ENCODE measurements at places on chromosomes 4 and X.

- peak; percentile 20 for DNase-seq
Measured at GRCh38 chr4:184384056-184384809, 90.1 kb downstream of the IRF2 start.

GRCh38 chr4:3145234-3145924, 70.9 kb downstream of the HTT start:
- peak; percentile 42 for DNase-seq

- no peak for DNase-seq
Measured at GRCh38 chr4:169128902-169129301, 118.8 kb upstream of the CBR4 start.

- DNase-seq = peak; percentile 36
Measured at GRCh38 chr4:89915937-89916336, 21.3 kb downstream of the MMRN1 start.

- DNase-seq = peak; percentile 63
Measured at GRCh38 chrX:103330681-103331288, 746 bp downstream of the TCEAL7 start.

GRCh38 chrX:103423955-103424638, 47.8 kb downstream of the BEX3 start:
- no peak for DNase-seq

DNA sequence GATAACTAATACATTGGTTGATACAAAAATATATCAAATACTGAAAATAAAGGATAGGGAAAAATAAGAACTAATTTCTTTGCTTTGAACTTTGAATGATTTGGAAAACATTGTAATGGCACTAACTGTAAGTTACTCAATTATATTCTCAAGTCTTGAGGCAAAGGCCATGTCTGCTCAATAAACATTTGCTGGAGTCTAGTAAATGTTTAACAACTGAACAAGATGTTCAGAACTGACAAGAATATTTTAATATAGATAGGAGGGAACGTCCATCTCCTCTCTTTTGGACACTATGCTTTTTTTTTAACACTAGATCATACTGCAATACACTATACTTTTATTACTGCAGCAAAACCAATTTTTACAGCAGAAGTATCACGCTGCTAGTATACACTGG, 76.2 kb downstream of the PRSS12 start:
- no peak for DNase-seq

GRCh38 chr4:151782296-151782695, 21.5 kb upstream of the GATB start:
- DNase-seq = no peak

- peak; percentile 36 for DNase-seq
Measured at GRCh38 chr4:62226082-62226481, 1026.0 kb downstream of the ADGRL3 start.

- no peak for DNase-seq
Measured at GRCh38 chr4:102298716-102299115, 46.6 kb downstream of the SLC39A8 start.

GRCh38 chr4:110622841-110623717, at the start of gene PITX2:
PITX2 (minus strand) TSS chr4:110623077; CDS start chr4:110622460, 617 bp downstream.
- no peak for DNase-seq

DNA sequence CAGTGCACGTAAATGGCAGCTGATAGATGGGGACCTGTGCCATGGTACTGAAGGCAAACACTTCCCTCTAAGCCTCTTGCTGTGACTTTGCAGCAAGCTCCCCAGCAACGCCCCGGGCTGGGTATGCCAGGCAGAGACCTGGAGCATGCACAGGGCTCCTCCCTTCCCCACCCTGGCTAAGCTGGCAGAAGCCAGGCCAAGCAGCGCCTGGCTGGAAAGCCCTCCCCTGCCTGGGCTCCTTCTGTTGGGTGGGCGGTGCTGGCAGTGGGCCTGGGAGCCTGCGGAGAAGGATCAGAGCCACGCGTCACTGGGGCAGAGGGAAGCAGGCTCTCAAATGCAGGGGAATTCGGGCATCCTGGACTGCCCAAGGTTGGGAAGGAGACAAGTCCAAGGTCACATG, 3.6 kb downstream of the ATP2B3 start:
- peak; percentile 90 for DNase-seq

GRCh38 chr4:114383721-114384120, 214.9 kb upstream of the UGT8 start:
- DNase-seq = peak; percentile 21

GRCh38 chr4:179441596-179441995, 1999.4 kb upstream of the AGA start:
- no peak for DNase-seq

- no peak for DNase-seq
Measured at GRCh38 chr4:40557736-40558135, 71.9 kb downstream of the RBM47 start.

DNA sequence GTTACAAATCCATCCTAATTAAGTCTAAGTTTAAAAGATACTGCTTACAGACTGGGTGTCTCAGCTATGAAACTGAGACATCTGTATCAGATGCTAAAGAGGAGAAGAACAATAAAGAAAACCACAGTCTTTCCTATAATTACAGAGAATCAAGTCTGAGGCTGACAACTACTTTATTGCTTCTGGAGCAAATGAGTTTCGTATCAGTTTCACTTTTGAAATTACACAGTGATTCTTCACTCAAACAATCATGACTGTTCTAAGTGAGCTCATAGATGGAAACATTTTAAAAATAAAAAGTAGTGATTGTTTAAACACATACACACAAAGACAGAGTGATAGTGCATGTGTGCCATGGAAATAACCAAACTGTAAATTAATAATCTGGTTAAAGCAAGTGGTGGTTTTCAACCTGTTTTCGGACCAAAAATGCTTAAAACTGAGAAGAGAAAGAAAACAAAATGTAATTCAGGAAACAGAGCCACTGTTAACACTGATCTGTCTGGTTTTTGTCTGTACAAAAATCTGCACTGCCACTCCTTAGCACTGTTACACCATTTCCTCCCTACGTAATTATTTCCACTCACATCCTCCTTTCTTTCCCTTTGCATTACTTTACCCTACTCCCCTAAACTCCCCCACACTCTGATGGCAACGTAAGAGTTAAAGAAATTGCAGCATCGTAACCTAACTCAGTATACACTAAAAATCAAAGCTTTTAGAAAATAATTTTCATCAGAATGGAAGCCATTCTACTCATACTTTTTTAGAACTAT, 12.5 kb downstream of the RFC1 start:
- no peak for DNase-seq

DNA sequence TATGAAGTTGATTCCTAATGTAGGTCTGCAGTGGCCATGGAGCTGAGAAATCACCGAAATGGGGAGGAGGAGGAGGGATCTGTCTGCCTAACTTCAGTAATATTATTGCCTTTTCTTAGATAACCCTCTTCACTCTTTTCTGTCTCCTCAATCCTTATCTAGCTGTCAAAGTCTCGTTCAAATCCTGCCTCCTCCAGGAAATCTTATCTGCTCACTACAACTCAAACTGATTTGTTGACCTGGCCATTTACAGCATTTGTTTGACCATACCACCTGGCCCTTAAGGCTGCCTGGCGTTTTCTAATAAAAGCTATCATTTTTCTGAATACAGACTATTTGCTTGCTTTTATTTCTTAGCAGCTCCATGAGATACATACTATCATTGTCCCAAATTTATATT, 33.8 kb downstream of the GALNT7 start:
- no peak for DNase-seq

- DNase-seq = no peak
Measured at GRCh38 chrX:40154853-40155588, 57.3 kb upstream of the BCOR start.

DNA sequence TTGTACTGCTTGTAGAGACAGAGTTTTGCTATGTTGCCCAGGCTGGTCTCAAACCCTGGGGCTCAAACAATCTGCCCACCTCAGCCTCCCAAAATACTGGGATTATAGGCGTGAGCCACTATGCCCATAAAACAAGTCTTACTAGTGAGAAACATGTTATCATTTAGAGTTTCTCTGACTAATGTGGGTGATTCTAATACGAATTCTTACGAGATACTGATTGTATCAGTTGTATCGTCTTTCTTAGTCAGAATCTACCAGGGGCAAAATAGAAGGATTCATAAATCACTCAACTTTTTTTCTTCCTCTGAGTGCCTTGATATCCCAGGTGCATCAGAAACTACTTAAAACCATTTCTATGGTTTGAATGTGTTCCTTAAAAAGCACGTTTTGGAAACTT, 14.4 kb upstream of the NMU start:
- no peak for DNase-seq

DNA sequence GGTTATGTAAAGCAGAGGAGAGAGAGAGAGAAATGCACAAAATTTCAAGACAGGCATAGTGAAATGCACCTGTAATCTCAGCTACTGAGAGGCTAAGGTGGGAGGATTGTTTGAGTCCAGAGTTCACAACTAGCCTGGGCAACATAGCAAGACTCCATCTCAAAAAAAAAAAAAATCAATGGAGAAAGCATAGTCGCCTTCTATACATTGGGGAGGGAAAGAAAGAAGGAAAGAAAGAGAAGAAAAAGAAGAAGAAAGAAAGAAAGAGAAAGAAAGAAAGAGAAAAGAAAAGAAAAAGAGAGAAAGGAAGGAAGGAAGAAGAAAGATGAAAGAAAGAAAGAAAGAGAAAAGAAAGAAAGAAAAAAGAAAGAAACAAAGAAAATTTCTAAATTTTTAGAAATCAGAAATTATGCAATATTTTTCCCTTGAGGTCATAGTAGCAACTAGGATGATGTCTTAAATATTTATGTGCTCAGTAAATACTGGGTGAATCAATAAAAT, 53.4 kb downstream of the DKK2 start:
- DNase-seq = no peak

DNA sequence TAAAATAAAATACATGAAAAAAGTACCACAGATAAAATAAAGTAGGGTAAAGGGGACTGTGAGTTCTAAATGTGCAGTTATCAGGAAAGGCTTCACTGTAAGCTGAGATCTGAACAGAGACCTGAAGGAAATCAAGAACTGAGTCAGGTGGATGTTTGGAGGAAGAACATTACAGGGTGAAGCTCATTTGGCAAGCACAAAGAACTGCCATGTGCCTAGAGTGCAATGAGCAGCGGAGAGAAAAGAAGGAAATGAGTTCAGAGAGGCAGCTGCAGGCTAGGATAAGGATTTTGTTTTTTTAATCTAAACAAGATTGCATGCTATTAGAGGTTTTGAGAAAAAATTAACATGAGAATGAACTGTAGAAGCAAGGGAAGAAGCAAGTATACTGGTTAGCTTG, 373.1 kb downstream of the STPG2 start:
- no peak for DNase-seq

DNA sequence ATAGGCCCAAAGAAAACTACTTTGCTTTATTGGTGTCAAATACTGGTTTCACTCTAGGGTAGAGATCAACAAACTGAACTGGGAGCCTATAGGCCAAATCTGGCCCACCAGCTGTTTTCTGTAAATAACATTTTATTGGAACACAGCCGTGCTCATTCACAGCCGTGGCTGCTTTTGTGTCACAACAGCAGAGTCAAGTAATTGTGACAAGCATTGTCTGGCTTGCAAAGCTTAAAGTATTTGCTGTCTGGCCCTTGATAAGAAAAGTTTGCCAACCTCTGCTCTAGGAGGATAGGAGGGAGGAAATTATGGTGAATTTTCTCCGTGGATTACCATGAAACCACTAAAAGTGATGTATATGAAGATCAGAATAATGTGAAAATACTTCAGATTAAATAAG, 53.4 kb downstream of the GPAT3 start:
- DNase-seq = no peak

GRCh38 chr4:81786063-81786763, 314.5 kb upstream of the RASGEF1B start:
- peak; percentile 22 for DNase-seq

DNA sequence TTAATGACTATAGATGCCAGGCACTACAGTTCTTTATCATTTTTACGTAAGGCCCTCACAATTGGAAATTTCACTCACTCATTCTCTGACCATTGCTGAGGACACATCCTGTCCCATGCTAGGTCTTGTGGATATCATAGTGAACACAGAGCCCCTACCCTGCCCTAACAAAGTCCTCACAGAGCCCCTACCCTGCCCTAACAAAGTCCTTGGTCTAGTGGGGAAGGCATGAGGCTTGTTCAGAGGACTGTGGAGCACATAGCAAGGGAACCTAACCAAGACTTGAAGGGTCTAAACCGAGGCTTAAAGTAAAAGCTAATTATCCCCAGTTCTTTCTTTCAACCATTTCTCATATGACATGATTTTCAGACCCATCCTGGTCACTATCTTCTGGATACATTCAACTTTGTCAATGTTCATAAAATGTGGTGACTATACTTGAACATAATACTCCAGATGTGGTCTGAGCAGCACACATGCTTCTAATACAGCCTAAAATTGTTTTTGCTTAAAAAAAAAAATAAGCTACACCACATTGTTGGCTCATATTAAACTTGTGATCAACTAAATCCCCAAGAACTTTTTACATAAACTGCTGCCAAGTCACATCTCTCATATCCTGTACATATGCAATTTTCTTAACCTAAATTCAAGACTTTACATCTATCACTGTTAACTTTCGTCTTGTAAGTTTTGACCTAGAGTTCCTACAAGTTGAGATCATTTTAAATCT, 77.0 kb downstream of the GPC3 start:
- no peak for DNase-seq

DNA sequence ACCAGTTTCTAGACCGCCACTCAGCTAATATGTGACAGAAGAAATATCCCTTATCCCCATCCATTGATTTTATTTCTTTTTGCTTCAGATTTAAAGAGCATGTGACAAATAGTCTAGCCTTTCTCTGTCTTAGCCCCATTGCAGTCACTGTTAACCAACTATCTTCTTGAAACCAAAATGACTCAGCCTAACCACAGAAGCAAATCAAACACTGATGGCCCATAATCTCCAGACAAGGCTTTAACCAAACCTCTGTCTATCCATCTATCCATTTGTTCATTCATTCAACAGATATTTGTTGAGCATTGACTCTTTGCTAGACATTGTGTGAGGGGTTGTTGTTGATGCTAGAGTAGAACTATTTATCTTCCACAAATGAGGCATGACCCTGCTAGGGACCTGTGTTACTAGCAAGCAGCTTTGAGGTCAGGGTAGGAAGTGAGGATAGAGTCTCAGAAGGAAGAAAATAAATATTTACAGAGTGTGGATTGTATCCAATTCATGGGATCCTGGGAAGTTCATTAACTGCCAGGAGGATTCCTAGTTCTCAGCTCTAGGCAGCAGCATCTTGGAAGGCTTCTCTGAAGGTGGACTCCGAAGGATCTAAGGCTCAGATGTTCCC, 22.5 kb downstream of the HNRNPH2 start:
- DNase-seq = no peak

DNA sequence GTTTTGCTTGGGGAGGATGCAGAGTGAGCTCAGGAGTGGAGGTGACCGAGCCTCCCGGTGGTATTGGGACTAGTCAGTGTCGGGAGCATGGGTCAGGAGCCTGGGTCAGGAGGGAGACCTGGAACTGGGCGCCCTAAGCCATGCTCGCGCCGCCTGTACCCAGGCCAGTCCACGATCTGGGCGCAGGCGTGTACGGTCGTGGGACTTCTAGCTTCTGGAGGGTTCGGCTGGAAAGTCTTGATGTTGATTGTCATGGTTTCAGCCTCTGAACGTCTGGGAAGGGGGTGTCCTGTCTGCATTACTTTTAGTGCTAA, 244 bp downstream of the EIF2S3 start:
- no peak for DNase-seq

- DNase-seq = no peak
Measured at GRCh38 chr4:169107528-169107927, 97.5 kb upstream of the CBR4 start.

GRCh38 chr4:71222661-71223060, 116.2 kb upstream of the SLC4A4 start:
- no peak for DNase-seq
